HFF-Myc (cell line): ENCODE measurements at places on chromosomes 2 and 18.
A peak's percentile ranks its signal among the peaks of the same experiment; 100 is the strongest.

GRCh38 chr2:152251211-152251610, 75.6 kb upstream of the STAM2 start:
- no peak for DNase-seq

GRCh38 chr2:196131949-196132925, 39.1 kb downstream of the STK17B start:
- DNase-seq, result no peak

- DNase-seq, result no peak
Measured at GRCh38 chr18:3058328-3059191, 45.6 kb upstream of the LPIN2 start.

DNA sequence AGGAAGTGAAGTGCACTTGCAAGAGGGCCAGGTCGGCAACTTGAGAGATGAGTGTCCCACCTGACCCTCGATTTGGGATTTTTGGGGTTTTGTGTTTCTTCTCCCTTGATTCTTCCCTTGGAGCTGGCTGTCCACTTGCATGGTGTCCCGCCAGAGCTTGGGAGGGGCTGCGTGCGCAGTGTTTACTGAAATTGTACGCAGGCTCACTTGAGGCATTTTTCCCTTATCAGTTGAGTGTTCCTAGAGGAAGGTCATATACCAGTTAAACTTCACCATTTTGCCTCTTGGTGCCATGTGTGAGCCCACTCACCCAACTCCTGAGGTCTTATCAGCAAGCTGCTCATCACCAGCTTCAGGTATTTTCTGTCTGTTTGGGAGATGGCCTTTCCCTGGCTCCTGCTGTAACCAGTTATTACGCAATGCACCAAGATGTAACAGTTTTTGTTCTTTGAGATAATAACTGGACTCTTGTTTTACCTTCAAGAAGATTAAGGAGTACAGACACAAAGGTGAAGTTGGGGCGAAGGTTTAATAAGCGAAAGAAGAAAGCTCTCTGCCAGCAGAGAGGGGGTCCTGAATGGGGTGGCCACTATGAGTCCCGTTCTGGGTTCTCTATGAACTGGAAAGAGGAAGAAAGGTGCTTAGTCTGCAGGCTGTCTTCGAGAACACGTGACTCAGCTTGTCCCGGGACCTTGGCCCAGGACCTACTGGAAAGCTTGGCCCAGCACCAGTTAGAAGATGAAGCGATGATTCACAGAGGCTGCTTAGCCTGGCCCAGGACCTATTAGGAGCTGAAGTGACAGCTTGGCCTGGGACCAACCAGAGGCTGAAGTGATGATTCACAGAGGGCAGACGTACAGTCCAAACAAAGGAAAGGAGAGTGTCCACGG, 21.5 kb upstream of the TXNL4A start:
- peak; percentile 89 for DNase-seq

DNA sequence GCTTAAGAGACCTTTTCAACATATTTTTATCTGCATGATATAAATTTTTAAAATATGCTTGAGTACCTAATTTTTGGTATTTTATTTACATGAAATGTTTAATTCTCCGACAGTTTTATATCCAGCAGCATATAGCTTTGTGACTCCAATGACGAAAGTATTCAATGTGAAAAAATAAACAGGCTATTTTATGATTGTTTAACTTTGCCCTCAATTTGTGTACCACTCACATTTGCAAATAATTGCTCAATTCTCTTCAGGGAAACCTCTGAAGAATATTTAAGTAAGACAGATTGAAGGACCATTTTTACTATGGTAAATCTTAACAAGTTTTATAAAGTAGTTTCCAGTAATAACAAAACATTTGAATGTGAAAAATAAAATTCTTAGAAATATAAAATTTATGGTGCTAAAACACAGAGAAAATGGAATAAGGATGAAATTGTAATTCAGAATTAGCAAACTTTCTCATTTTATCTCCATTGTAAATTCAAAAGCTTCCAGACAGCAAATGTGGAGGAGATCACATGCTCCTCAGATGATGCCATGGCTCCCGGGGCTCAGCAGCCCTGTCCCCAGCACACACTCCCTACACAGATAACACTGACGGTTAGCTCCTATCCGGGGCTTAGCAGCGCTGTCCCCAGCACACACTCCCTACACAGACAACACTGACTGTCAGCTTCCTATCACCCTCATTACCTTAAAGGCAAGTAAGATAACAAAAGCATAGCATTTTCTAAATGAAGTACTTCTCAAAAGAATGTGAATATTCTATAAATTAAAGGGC, 39.7 kb downstream of the SH3YL1 start:
- DNase-seq, result no peak

DNA sequence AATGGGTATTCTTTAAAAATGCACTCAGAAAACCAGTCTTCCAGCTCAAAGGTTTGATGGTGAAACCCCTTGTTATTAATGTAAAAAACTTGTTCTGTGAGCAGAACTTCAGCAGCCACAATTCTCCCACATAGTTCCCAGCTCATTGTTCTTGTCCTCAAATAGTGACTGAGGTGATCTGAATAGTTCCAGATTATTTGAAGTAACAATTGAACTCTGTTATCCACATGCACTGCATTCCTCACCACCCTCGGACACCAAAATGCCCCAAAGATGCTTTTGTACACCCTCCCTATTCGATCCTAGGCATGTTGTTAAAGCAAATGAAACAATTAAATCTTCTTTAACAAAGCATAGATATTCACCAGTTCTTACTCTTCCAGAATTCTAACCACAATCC, 2186.8 kb upstream of the CELF4 start:
- DNase-seq, result no peak

- no peak for DNase-seq
Measured at GRCh38 chr18:76115580-76115979, 379.5 kb downstream of the ZNF516 start.

GRCh38 chr2:96806468-96807126, 9.5 kb upstream of the CNNM3 start:
- no peak for DNase-seq

GRCh38 chr2:21916934-21917522, 793.3 kb downstream of the TDRD15 start:
- DNase-seq, result no peak

DNA sequence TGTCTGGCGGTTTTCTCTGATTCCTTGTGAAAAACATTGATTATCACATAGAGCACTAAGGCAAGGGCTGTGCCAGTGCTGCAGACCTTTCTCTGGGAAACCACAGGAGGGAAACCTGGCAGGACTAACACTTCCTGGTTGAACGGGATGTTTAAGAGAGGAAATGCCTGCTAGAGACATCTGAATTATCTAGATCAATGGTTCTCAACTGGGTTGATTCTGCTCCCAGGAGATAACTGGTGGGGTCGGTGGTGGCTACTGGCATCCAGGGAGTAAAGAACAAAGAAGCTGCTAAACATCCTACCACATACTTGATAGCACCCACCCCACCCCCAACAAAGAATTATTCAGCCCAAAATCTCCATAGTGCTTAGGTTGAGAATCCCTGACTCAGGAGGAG, 37.5 kb downstream of the DDX18 start:
- DNase-seq, result no peak

GRCh38 chr2:187493877-187494568, 46.0 kb upstream of the CALCRL start:
- no peak for DNase-seq

GRCh38 chr2:172305066-172305465, 122.3 kb upstream of the ITGA6 start:
- DNase-seq, result no peak

DNA sequence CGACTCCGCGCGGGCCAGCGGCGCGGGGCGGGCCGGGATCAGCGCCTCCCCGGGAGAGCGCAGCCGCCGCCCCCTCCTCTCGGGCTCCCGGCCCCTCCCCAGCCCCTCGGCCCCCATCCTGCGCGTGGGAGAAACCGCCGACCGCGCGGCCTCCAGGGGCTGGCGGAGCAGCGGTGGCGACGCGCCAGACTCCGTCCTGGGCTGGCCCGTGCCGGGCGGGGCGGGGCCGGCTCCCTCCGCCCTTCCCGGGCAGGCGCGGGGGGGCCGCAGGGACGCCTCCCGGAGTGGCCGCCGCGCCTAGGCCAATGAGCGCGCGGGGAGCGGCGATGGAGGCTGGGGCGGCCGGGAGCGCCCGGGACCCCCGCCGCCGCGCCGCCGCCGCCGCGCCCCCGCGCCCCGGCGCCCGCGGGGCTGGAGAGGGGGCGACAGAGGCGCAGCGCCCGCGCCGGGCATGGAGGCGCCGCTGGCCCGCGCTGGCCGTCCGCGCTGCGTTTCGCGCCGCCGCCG, 49.1 kb downstream of the KCNIP3 start:
- DNase-seq, result no peak

DNA sequence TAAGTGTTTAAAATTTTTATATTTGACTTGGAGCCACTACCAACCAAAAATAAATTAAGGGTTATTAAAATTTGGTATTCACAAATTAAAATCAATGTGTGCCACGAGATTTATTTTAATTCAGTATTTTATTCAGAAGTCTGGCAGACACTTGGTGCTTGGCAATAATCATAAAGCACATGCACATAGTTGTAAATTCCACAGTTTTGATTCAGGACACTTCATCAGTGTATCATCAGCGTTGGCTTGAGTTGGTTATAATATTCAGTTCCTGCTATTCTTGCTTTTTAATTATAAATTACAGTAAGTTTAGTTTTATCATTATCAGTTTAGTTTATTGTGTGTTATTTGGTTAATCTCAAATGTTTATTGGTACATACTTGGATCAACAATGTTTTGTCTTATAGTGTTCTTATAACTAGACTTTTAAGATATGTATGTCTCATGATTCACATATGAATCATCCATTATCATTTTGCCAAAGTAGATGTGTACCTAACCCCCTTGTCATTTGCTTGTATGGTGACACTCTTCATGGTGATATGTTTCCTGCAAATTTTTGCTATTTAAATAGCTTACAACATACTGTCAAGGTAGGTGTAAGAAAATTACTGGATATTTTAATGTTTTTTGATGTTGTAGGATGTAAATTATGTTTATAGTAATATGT, 237.9 kb downstream of the BABAM2 start:
- no peak for DNase-seq

DNA sequence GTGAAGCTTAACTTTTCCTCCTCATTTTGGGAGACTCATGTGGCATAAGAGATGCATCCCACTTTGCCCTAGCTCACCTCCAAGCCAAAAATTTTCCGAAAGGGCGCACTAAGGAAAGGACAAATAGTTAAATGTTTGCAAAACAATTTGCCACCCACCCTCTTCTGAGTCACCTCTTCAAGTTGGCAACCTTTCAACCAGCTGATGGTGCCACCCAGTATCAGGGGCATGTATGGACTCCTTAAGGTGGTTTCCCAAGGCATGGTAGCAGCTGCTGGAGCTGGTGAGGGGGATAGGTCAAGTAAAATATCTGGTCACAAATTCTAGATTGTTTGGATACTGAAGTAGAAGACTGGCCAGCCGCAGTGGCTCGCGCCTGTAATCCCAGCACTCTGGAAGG, 17.2 kb upstream of the ITGAV start:
- no peak for DNase-seq

- no peak for DNase-seq
Measured at GRCh38 chr2:9693196-9693491, 62.3 kb upstream of the YWHAQ start.

DNA sequence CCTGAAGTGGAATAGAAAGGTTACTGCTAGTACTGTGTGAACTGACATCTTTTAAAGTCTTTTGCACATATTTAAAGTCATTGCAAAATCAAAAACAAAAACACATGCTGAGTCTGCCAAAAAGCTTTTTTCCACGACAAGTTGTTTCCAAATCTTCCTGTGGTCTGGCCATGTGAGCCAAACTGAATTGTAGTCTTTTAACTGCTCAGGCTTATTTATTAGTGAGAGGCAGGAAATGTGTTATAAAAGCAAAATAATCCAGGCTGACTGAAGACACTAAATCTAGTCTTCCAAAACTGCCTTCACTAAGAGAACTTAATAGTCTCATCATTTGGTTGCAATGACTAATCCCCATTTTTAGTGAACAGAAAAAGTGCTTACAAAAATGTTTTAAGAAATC, 2.3 kb downstream of the KRCC1 start:
- DNase-seq, result no peak

DNA sequence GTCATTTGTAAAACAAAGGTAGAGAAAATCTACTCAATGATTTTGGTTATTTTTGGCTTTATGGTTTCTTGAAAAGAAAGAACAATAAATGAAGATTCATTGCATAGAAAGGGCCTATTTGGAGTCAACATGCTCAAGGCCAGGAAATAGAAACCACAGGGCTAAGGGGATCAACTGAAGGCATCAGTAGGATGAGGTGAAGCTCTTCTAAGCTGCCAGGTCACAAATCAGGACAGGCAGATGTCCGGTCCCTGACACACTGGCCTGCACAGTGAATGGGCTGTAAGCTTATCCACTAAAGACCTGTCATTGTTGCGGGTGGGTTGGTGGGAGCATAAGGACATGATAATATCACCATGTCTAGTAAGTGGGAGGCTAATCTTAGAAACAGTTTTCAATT, 31.6 kb upstream of the RNF138 start:
- DNase-seq, result no peak

GRCh38 chr2:129087133-129087813, 768.6 kb upstream of the HS6ST1 start:
- DNase-seq, result no peak

- no peak for DNase-seq
Measured at GRCh38 chr18:70333757-70334156, 44.9 kb downstream of the SOCS6 start.

- no peak for DNase-seq
Measured at GRCh38 chr2:122883849-122884248, 1128.4 kb downstream of the TSN start.

GRCh38 chr2:99852376-99852934, 289.9 kb downstream of the AFF3 start:
- DNase-seq, result no peak

DNA sequence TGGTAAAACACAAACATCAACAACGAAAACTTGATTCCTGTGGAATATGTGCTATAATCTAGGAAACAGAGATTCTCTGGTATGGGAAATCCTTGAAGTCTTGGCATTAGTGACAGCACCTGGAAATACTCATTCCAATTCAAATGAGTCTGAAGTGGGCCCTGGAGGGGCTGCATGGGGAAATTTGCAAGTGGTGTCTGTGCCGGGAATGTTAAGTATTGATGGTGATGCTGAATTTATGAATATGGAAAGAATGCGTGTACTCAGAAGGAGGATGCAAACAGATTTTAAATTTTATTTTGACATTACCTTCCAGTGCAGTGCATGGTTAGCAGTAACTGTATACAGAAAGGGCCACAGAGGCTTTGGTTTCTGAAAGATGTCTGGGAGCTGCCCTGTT, 37.2 kb downstream of the PTPRM start:
- DNase-seq, result no peak

- DNase-seq, result no peak
Measured at GRCh38 chr2:3463944-3464343, 55.4 kb downstream of the ADI1 start.

DNA sequence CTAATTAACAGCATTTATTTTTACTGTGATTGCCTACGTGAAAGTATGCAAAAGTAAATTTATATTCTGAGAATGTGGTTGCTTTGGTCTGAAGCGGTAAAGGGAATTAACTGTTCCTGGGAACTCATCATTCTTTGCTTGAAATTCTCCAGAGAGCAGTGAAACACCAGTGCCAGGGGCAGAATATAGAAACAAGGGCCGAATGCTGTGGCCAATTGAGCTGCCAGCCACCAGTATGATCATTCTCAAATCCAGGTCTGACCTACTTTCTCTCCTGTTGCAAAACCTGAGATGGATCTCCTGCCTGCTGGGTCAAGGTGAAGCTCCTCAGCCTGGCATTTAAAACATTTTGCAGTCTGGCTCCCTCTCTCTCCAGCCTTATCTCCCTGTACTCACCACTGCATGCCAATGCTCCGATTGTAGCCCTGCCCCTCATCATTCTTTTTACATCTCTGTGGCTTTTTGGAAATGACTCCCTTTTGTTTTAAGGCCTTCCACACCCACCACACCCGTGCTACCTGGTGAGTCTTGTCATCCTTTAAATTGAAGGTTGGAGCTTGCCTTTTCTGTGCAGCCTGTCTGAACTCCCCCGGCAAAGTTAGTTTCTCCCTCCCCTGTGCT, 94.5 kb upstream of the TMEM178A start:
- no peak for DNase-seq
